ENCODE measurements at places on chromosomes 3 and 15.

DNA sequence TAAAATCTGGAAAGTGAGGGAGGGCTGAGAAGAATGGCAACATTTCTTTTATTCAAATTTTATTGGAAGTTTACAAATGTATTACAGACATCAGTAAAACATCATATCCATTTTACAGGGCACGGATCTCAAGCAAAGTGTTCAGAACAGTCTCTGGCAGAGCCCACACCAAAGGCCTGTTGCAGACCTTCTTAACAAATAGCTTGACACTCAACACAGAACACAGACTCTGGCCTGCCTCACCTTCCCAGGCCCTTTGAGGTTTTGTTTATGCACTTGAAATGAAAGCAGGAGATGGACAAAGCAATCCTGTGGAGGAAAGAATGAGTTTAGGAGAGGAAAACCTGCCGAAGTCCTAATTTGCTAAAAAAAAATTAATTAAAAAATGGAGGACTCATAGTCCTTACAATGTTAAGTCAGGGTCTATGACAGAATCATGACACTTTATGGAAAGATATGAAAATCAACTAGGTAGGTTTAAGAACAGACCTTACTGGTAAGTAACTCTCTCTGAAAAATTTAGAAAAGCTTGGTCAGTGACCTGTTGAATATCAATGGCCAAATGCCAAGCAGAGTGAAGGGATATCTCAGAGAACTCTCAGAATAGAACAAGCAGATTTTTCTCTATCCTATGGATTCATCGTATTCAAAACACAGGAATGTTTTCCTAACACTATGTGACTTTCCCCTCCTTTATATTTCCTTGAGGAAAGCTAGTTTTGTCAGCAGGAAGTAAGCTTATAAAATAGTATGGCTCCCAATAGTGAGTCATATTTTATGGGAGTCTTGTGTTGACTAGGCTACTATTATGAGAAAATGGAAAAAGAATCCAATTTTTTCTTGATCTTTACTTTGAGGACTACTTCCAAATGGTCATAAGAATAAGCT, 70.8 kb upstream of the PSMD6 start:
- DNase-seq = no peak

DNA sequence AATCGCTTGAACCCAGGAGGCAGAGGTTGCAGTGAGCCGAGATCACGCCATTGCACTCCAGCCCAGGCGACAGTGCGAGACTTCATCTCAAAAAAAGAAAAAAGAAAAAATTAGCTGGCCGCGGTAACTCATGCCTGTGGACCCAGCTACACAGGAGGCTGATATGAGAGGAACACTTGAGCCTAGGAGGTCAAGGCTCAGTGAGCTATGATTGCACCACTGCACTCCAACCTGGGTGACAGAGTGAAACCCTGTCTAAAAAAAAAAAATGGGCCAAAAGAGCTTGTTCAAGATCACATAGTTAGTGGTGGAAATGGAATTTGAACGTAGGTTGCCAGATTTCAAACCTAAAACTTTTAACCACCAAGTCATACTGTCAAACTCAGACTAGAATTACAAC, 46.2 kb upstream of the PPP4R2 start:
- DNase-seq = no peak

DNA sequence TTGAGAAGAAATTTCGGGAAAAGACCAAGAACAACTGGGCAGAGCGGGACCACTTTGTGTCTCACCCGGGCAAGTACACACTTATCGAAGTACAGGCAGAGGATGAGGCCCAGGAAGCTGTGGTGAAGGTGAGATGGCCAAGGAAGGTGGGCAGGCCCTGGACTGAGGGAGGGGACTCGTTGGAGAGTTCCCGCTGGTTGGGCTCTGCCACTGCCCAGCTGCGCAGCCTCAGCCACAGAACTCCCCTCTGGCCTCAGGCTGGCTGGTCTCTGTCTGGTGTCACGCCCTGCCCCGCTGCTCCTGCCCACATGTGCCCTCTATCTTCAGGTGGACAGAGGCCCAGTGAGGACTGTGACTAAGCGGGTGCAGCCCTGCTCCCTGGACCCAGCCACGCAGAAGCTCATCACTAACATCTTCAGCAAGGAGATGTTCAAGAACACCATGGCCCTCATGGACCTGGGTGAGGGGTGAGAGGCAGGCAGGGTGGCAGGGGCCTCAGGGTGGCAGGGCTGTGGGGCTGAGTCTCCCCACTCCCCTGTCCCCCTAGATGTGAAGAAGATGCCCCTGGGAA, 2.4 kb downstream of the PARP3 start:
- DNase-seq = no peak

GRCh38 chr3:24401090-24401810, 93.4 kb downstream of the THRB start:
- DNase-seq = no peak

- no peak for DNase-seq
Observed at GRCh38 chr15:84859651-84860050, 24.8 kb upstream of the SLC28A1 start.

DNA sequence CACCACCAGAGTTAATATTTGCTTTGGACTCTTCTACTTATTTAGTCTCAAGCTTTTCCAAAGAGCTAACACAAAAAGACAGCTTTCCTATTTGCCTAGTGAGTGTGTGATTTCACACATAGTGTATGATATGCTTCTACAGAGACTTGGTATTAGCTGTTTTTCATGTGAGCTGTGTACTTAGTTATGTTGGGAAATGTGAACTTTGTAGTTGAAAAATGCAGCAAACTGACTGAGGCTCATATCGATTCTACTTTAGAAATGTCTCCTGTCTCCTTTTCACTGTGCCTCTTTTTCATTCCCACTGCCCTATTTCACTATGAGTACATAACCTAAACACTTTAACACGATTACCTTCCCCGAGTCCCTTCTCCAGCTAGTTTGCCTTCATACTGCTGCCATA, 136.5 kb downstream of the ALCAM start:
- no peak for DNase-seq

GRCh38 chr15:67132276-67132675, 66.9 kb downstream of the SMAD3 start:
- no peak for DNase-seq

- no peak for DNase-seq
Observed at GRCh38 chr3:147797095-147797494, 387.9 kb downstream of the ZIC1 start.

DNA sequence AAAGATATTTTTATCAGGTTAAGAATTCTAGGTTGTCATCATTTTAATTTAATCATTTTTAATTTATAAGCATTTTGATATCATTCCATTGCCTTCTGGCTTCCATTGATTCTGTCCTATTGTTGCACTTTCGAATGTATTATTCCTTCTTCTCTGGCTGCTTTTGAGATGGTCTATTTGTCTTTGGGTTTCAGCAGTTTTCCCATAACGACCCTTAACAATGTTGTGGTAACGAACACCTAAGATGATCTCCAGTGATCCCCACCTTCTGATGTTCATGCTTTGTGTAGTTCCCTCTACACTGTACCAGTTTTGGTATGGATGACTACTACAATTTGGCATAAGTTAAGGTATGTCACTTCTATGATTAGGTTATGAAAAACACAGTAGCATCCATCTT, 59.9 kb downstream of the MINAR1 start:
- DNase-seq = no peak

DNA sequence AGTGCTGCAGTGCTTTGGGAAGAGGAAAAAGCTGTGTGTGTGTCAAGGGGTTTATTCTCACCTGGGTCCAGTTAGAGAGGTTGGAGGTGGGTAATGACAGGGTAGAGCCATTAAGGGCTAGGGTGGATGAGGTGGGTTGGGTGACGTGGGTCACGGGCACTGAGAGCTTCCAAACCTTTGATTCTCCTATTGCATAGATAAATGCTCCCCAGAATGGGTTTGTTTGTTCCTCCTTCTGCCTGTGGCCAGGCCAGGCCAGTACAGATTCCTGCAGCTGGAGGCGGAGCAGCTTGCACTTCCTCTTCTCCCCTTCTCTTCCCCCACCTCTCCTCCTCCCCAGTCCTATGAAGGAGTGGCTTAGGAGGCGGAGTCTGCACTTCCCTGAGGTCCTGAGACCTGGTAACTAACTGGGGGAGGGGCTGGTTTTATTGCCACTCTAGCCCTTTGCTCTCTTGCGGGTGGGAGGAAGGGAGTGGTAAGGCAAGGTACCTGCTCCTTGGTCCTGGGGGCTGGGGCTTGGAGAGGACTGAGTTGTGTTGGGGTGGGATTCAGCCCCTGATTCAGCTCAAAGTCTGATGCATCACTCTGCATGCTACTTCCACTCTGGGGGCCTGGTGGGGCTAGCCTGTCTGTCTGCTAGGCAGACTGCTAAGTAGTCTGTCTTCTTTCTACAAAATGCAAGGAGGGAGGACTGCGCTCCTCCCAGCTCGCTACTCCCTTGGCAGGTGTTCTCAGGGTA, 3.5 kb downstream of the SPINT1 start:
- no peak for DNase-seq

DNA sequence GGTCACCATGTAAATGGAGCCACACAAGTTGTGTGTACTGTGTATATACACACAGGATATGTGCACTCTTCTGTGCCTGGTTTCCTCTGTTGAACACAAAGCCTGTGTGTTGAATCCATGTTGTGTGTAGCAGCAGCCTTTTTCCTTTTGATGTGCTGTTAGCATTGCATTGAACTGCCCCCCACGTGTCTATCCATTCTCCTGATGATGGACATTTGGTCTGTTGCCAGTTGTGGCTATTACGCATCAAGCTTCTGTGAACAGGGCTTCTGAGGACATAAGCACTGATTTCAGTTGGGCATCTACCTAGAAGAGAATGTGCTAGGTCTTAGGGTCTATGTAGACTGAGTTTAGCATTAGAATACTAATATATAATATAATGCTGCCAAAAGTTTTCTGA, 77.4 kb downstream of the LSM3 start:
- DNase-seq = no peak

GRCh38 chr3:184001761-184002160, 15.9 kb downstream of the ABCC5 start:
- no peak for DNase-seq

DNA sequence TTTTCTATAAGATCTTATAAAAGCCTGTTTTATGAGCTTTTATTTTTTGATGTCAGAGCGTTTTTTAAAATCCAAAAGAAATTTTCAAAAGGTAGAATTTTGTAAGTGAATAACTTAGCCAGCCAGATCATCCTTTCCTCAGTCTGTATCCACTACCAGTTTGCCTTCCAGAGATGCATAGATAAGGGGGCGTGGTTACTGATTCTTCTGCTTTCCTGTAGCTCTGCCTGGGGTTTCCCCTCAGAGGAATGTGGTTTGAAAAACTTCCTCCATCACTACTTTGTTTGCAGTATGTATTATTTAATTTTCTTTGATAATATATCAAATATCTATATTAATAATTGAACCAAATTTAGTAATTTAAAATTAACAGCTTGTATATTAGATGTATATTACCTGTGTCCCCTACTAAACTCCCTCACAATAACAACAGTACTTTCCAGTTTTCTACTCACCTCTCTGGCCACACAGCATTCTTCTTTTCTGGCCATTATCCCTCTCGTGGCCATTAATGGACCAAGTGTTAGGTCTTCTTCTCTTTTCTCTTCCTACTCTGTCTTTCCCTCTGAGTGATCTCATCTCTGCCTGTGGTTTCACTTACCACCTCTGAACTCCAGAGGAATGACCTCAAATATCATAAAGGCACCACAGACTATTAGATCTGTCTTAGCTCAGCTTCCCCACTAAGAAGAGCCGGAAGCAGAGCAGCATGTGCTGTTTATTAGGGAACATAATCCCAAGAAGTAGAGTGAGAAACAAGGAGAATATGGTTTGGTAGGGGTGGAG, 239.7 kb downstream of the UBE2E2 start:
- DNase-seq = no peak

GRCh38 chr15:100094127-100094510, 247.7 kb downstream of the ADAMTS17 start:
- no peak for DNase-seq

GRCh38 chr3:171279972-171280371, 180.2 kb downstream of the TNIK start:
- no peak for DNase-seq

DNA sequence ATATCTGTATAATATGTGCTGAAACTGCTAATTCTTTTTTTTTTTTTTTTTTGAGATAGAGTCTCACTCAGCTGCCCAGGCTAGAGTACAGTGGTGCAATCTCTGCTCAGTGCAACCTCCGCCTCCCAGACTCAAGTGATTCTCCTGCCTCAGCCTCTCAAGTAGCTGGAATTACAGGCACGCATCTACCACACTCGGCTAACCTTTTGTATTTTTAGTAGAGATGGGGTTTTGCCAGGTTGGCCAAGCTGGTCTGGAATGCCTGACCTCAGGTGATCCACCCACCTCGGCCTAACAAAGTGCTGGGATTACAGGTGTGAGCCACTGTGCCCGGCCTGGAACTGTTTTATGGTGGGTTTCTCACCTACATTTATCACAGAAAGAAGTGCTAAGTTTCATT, 307.8 kb upstream of the STT3B start:
- DNase-seq = no peak

- DNase-seq = no peak
Observed at GRCh38 chr3:61829722-61830350, 268.5 kb downstream of the PTPRG start.

DNA sequence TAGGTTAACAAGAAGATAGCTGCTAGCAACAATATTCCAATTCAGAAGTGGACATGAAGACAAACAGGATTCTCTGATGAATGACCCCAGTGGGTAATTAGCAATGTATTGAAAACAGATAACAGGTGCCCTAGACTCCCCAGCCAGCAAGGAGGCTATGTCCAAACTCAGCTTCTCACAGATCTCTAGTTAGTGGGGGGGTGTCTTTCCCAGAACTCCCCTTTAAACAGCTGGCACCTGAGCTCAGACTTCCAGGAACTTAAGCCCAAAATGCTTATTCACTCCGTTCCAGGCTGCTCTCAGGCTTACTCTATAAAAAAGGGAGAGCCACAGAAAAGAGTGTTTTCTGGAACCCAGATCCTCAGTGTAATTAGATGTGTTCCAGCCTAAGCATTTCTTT, 423.0 kb upstream of the THBS1 start:
- DNase-seq = no peak

- no peak for DNase-seq
Observed at GRCh38 chr3:108897883-108898282, 55.8 kb downstream of the GUCA1C start.

DNA sequence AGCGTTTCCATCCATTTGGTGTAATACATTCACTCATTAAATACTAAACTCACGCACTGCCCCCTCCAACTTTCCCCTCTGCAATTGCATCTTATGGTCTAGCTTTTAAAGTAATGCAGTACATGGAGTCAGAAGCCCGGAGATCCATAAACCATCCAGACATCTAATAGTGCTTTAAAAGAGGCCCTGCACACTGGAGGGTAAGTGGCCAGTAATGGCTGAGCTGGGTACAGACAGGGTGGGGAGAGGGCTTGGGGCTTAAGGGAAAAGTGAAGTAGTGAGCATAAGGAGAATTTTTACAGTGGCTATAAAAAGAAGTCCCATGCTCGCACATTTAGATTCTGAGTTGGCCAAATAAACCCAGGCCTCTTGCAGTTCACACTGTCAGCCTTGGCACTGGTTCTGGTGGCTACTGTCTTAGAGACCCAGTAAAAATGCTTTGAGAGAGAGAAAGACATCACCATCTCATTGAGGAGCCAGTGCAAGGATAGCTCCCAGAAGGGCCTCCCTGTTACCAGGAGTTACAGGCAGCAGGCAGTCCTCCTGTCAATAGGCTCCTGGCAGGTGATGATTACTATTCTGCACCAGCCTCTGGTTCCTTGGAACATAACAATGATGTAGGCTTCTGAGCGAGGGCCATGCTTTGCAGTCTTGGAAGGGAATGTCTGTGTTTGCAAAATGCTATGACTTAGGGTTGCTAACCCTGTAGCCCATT, 112.6 kb upstream of the NEO1 start:
- no peak for DNase-seq

Data from memory B cell (primary cell).